ENCODE measurements at places on chromosomes 3 and 15.

GRCh38 chr3:59425371-59425770 lies 375.5 kb upstream of the CFAP20DC start:
- no peak for DNase-seq

DNA sequence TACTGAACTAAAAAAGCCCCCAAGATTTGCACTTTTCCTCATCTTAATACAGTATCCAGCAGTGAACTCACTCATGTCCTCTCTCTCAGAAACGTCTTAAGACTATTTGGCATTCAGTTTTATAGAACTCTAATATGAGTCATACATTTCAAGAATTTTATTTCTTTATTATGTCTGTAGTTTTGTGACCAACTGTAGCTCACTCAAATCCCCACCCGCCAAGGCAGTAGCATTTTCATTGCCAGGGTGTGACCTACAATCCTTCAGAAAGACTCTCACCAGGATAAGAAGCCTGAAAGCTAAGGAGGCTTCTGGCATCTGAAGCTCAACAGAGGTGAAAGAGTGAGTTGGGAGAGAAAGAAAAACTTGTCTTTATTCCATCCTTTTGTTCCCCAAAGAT lies 537.1 kb downstream of the RSL24D1 start:
- DNase-seq = no peak

- no peak for DNase-seq
These were observed 130.9 kb upstream of the TNIK start for GRCh38 chr3:171591070-171591469.

DNA sequence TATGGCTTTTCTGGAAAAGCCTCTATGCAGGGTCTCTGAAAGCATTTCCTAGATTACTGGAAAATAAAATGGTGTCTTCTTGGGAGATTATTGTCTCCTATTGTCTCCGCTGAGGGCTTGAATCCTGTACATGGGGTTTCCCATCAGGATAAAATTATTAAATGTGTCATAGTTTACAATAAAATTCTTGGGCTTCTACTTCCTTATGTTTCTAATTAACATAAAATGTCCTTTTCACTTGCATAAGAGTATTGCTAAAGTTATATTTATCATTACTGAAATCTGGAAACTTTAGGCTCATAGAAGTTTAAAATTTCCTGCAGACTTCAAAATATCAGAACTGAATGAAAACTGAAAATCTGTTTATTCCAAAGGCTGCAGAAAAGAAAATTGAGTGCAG lies 595.5 kb upstream of the AGTR1 start:
- no peak for DNase-seq

DNA sequence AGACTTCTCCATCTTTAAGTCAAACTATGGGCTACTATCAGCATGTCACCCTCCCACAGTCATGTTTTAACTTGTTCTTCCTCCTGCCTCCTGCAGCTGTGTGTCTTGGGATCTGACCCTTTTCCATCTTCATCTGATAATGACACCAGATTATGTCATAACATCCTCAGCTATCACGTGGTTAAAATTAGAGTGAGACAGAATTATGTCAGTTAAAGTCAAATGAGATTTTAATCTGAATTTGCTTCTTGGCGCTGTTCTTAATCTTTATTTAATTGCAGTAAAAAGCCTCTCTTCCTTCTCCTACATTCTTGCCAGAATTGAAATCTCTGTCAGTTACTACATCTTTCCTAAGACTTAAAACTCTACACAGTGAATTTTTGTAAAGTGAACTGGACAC lies 107.2 kb downstream of the ARPP21 start:
- no peak for DNase-seq

All from activated T-cell treated with anti-CD3 and anti-CD28 coated beads, Interleukin-2, amount 50 U/mL, for 72 hours (primary cell).